ENCODE measurements at places on chromosomes 11 and 22.

GRCh38 chr22:47547239-47547661 is 784.8 kb downstream of the TBC1D22A start:
- H3K27ac ChIP-seq: no peak overlapping the region
- H3K4me3 ChIP-seq: no peak overlapping the region
- H3K36me3 ChIP-seq: no peaks in the 10 kb centered on the region
- H3K27me3 ChIP-seq: no peaks in the 10 kb centered on the region
- no peaks in the 10 kb centered on the region for H3K4me1 ChIP-seq
- no peak for DNase-seq

GRCh38 chr11:12180257-12181205 is 70.1 kb downstream of the MICAL2 start:
- H3K27ac ChIP-seq: peak overlapping the region; percentile 81
- no peaks in the 10 kb centered on the region for H3K4me1 ChIP-seq
- no peaks in the 10 kb centered on the region for H3K36me3 ChIP-seq
- no peak overlapping the region for H3K4me3 ChIP-seq

GRCh38 chr11:9759519-9760192 is 95.8 kb downstream of the SWAP70 start:
- no peaks in the 10 kb centered on the region for H3K27me3 ChIP-seq
- H3K36me3 ChIP-seq: no peaks in the 10 kb centered on the region
- peak overlapping the region; percentile 89 for H3K27ac ChIP-seq
- H3K4me3 ChIP-seq: no peak overlapping the region
- DNase-seq: peak; percentile 94

GRCh38 chr11:101584655-101585054 is 848 bp upstream of the TRPC6 start:
- no peaks in the 10 kb centered on the region for H3K27me3 ChIP-seq
- H3K4me3 ChIP-seq: peak overlapping the region; percentile 84
- H3K4me1 ChIP-seq: peaks cover 6% of the 10 kb centered on the region
- H3K27ac ChIP-seq: peak overlapping the region; percentile 90
- H3K36me3 ChIP-seq: no peaks in the 10 kb centered on the region

- peaks cover 15% of the 10 kb centered on the region for H3K27me3 ChIP-seq
- H3K36me3 ChIP-seq: no peaks in the 10 kb centered on the region
- H3K27ac ChIP-seq: no peak overlapping the region
- H3K4me1 ChIP-seq: no peaks in the 10 kb centered on the region
These were observed 347.0 kb downstream of the CADM1 start for GRCh38 chr11:115157247-115157646.

DNA sequence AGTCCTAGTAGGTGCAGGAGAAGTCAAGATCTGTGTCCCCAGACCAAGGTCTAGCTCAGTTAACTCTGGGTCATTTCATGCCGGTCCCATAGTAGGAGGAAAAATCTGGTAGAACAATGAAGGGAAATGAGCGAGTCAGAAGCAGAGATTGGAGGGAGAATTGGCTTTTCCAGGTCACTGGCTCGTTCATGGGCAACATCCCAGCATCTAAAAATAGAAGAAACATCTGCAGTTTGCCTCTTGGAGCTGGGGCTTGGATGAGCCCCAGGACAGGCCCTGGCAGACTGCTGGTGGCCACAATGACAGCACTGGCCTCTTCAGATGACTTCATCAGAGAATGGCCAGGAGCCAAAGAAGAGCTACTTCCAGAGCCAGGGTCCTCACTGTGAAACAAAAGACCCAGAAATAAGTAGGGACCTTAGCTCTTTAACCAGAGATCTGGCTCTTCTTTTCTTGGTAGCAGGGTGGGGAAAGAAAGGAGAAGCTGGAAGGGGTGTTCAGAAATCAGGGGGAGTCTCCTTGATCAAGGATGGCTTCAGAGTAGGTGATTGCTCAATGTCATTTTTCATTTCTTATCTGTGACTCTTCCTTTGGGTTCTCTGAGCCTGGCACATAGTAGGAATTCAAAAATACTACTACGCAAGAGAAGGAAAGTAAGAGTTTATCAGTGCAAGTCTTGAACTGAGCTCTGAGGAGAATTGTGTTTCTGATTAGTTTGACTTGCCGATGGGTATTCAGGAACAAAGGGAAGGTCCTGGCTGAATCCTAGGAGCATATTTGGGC is 102.6 kb downstream of the TMPRSS5 start:
- peaks cover 14% of the 10 kb centered on the region for H3K4me1 ChIP-seq
- no peak for DNase-seq
- H3K36me3 ChIP-seq: no peaks in the 10 kb centered on the region
- H3K27ac ChIP-seq: no peak overlapping the region

DNA sequence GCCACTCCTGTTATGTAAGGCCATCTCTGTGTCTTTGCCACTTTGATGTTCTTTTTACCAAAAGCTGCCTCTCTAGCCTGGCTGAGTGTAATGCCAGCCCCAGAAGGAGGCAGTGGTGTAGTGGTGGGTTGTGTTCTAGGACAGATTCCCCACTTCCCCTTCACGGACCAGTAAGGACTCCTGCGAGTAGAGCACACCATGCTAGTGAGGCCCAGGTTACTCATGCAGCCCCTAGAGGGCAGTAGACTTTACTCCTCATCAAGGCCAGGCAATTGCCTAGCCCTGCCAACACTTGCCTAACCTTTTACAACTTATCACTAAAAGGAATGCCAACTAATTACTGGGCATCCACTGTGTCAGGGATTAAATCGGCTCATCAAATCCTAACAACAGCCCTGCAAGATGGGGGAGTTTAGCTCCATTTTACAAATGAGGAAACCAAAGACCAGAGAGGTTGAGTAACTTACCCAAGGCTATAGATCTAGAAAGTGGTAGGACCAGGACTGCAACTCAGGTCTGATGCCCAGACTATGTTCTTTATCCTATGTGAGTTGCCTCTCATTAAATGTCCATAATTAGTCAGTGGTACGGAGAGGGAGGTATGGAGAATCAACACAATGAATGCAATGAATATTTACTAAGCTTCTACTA is 75.3 kb downstream of the APIP start:
- DNase-seq: no peak
- H3K4me3 ChIP-seq: no peak overlapping the region
- no peaks in the 10 kb centered on the region for H3K4me1 ChIP-seq
- no peaks in the 10 kb centered on the region for H3K27me3 ChIP-seq
- H3K36me3 ChIP-seq: no peaks in the 10 kb centered on the region
- H3K27ac ChIP-seq: no peak overlapping the region

GRCh38 chr11:16792426-16792825 is 54.0 kb downstream of the C11orf58 start:
- no peak overlapping the region for H3K4me3 ChIP-seq
- H3K27me3 ChIP-seq: no peaks in the 10 kb centered on the region
- H3K27ac ChIP-seq: no peak overlapping the region
- peaks cover 5% of the 10 kb centered on the region for H3K4me1 ChIP-seq
- no peak for DNase-seq

- H3K4me1 ChIP-seq: no peaks in the 10 kb centered on the region
- H3K36me3 ChIP-seq: no peaks in the 10 kb centered on the region
- DNase-seq: no peak
- no peak overlapping the region for H3K27ac ChIP-seq
- H3K4me3 ChIP-seq: no peak overlapping the region
These were observed 826.5 kb downstream of the KCNA4 start for GRCh38 chr11:29190313-29190712.

DNA sequence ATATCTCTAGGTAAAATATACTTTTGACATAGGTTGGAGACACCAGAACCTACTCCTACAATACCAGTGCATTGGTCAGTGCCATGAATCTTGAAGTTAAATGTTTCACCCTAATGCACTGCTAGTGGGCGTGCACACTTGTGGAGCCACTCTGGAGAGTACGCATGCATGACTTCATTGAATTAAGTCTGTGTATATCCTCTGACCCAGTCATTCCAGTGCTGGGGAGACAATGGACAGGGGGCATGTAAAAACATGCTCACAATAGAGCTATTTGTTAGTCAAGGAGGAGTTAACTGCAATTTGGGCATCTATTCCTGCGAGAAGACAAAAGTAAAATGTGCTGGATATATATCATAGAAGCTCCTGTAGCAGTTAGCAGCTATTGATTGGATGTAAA is 335.4 kb upstream of the NCAM1 start:
- DNase-seq: no peak
- no peaks in the 10 kb centered on the region for H3K36me3 ChIP-seq
- no peaks in the 10 kb centered on the region for H3K27me3 ChIP-seq
- no peak overlapping the region for H3K27ac ChIP-seq
